ENCODE measurements at places on chromosomes 1 and 21.

- peak; percentile 62 for DNase-seq
These were observed 20.5 kb downstream of the MAPKAPK2 start for GRCh38 chr1:206705191-206705590.

DNA sequence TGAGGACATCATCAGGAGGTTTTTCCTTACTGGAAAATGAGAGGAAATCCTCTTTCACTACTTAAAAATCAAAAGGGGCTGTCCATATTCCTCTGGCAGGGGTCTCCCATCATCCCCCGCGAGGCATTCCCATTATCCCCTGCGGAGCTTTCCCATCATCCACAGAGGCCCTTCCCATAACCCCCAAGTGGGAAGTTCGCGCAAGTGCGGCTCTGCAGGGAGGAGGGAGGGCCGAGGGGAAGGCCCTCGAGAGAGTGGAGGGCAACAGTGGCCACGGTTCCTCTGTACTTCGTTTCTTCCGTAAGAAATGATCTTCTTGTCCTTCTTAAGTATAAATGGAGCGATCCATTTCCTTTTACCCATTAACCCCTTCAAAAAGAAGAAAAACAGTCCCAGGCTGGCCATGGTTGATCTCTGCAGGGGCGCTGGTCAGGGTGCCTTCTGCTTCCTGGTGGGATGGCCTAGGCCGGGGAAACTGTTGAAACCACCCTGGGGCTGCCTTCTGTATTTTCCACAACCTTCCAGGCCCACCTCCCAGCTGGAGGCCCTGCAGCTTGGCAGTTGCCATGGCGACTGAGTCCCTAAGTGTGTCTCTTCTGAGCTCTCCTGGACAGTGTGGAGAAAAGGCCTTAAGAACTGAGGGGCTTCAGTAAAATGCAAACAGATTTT, 3.6 kb upstream of the RSPH1 start:
- no peak for DNase-seq

GRCh38 chr1:107010582-107010981, 45.9 kb upstream of the PRMT6 start:
- DNase-seq = no peak

GRCh38 chr1:208036106-208036808, 125.3 kb upstream of the CD34 start:
- no peak for DNase-seq

DNA sequence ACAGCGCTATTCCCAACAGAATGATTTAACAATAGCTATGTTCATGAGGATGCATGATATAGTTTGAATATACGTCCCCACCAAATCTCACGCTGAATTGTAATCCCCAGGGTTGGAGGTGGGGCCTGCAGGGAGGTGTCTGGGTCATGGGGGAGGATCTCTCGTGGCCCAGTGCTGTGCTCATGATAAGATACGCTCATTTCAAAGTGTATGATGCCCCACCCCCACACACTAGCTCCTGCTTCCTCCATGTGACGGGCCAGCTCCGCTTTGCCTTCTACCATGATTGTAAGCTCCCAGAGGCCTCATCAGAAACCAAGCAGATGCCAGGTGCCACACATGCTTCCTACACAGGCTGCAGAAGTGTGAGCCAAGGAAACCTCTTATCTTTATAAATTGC, 93.6 kb downstream of the SMYD3 start:
- no peak for DNase-seq

DNA sequence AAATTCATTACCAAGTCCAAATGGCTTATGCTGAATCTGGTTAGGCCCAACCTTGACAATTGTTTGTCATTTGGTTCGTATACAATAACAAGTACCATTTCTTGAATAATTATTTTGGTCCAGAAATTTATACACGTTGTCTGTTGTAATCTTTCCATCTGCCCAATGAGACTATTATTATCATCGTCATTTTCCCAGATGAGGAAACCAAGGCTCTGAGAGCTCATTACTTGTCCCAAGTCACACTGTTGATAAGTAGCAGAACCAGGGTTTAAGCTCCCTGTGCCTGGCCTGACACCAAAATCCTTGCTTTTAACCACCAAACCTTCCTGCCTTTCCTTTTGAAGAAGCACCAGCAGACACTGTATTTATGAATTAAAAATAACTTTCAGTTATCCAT, 81.3 kb downstream of the RGS2 start:
- DNase-seq = no peak

- peak; percentile 22 for DNase-seq
These were observed 305.3 kb downstream of the PTPRU start for GRCh38 chr1:29541631-29542030.

- DNase-seq = no peak
These were observed 512.2 kb downstream of the NEGR1 start for GRCh38 chr1:71770121-71770520.

- peak; percentile 90 for DNase-seq
These were observed 678 bp downstream of the TTC39A start for GRCh38 chr1:51329443-51330325.
